ENCODE measurements at places on chromosomes 5 and 9.

- no peak for DNase-seq
Observed at GRCh38 chr5:13540168-13540750, 404.2 kb downstream of the DNAH5 start.

DNA sequence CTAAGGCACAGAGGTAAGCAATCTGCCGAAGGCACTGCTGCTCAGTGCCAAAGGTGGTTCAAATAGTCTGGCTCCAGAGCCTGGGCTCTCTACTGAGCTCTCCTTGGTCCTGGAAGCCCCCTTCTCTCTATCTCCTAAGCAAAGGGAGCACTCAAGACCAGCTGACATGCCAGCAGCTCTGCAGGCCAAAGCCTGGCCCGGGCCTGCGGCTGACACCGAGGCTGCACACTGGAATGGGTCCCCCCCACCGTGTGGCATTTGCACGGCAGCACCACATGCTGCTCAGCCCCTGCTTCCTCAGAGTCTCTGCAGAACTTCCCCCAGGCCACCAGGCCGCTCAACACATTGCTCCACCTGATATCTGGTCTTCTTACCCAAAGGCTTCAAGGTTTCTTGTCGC, 57.8 kb upstream of the GOLPH3 start:
- no peak for DNase-seq

GRCh38 chr5:53114988-53115387, 5.4 kb upstream of the MOCS2 start:
- DNase-seq = no peak

GRCh38 chr5:79151942-79152671, 40.5 kb downstream of the BHMT start:
- DNase-seq = no peak

- no peak for DNase-seq
Observed at GRCh38 chr5:55544341-55544740, 9.6 kb upstream of the PLPP1 start.

DNA sequence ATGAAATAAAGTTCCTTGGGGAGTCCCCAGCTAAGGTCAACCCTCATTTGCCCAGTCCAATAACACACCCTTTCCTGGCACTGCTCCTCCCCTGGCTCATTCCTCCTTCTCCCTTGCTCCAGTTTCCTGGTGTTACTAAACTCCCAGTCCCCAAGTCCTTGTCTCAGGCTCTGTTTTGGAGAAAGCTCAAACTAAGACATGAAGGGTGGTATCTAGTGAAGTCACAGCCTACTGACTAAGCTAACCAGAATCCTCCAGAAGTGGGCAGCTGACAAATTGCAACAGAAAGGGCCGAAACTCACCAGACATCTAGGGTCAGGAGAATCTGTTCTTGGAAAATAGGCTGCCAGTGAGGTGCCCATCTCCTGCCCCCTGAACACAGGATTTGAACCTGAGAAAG, 118.7 kb upstream of the NEK6 start:
- DNase-seq = no peak

- DNase-seq = no peak
Observed at GRCh38 chr9:115790520-115790919, 363.1 kb upstream of the PAPPA start.
